Left lung (tissue), 14 donors: ENCODE measurements at places on chromosomes 6 and 20. TPM values are rescaled to one million over a fixed set of nuclear protein-coding genes. Genes with fewer than 3 reads are reported as not detected.

- DNase-seq, result no peak
Measured at GRCh38 chr6:6725468-6726209, 137.1 kb downstream of the LY86 start.

DNA sequence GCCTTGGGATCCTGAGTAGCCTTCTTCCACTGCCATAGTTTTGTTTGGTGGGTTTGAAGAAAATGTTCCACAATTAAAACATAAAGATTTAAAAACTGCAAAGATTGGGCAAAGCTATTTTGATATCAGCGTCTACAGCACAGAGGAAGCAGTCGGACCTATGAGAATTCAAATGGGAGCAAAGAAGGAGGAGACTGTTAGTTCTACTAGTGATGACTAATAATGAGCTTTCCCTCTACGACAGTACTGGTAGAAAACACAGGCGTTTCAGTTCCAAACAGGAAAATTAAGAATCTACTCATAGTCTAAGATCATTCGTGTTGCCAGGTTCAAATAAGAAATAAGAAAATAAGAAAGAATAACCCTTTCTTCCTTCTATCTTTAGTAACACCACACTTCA, 121.2 kb downstream of the INSM1 start:
- DNase-seq, result no peak

GRCh38 chr6:73131706-73132105, 93.6 kb downstream of the KHDC1L start:
- no peak for DNase-seq

DNA sequence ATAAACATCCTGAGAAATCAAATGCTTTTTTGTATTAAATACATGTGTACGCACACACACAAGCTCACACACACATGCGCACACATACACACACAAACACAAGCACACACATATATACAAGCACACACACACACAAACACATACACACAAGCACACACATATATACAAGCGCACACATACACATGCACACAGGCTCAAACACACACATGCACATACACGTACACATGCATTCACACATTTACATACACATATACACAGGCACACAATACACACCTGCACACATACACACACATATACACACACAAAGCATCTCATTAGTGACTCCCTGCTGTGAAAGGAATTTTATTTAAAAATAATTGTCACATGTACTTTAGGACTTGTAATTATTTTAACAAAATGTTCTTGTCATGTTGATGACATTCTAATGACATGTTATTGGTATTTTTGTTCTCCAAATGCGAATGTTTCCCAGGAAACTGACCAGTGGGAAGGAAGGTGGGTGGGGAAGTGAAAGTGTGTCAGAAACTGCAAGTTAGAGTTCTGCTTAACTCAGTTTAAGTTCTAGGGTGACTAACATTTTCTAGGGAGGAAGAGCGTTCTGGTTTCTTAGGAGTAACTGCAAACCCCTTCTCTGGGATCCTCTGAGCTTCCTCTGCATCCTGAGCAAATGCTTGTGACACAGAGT, 113.9 kb upstream of the ZNF217 start:
- DNase-seq, result no peak

DNA sequence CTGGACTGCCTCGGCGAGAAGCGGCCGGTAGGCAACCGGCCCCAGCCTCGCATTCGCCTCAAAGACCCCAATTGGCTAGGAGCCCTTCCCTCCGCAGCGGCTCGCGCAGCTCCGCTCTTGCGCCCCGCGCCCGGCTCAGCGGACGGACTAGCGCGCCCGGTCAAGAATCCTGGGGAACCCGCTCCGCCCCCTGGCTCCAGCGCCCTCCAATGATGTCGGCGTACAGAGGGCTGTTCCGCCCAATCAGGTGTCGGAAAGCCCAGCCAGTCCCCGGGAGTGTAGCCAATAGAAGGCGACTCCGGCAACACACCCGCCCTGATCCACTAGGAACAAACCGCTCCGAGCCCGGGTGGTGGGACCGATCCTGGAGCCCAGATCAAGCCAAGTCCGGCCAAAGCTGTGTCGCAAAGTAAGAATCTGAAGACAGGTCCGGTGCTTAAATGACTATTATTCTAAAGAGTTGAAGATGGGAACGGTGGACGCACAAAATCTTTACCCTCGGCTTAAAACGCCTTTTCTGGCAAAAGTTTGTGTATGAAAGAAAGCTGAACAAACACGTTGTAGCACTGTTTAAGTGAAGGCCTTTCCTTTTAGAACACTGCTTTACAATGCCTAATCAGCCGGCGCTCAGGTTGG, 132.2 kb downstream of the OGFRL1 start:
- peak; percentile 93 for DNase-seq

- DNase-seq, result peak; percentile 93
Measured at GRCh38 chr6:83430611-83431544, at the start of gene ME1. ME1 (minus strand) TSS chr6:83431051; CDS start chr6:83430954, 97 bp downstream.

DNA sequence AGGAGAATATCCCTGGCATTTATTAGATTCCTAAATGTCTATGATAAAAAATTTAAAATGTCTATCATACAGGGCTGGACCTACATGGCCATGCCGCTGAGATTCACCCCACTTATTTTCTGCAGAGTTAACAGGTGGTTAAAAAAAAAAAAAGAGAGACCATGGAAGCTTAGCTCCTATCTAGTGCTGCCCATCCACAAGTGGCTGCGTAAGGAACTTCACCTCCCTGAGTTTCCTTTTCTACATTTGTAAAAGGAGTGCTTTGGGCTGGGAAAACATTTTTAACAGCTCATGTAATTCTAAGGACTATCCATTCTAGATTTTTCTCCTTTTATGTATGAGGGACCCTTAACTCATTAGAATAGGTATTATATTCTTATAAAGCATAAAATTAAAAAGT, 534.1 kb downstream of the MMUT start:
- no peak for DNase-seq

DNA sequence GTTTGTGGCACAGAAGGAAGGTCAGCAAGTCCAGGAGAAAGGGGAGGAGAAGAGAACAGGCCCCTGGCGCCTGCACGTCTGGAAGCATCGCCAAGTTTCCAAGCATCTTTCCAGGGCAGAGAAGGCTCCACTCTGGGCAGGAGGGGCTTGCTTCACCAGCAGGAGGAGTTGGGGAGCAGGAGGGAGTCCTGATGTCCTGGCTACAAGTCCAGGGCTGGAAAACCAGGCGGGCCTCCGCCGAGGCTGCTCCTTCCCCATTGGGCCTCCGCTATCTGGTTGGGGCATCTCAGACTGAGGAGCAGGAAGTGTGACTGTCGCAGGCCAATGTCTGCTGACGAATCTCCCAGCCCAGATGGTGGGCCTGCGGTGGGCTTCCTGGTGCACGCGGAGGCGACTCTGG, 421.9 kb downstream of the PREX1 start:
- DNase-seq, result no peak

- no peak for DNase-seq
Measured at GRCh38 chr6:150601439-150601838, 1.8 kb downstream of the PLEKHG1 start.

GRCh38 chr6:101181006-101181405, 212.5 kb upstream of the GRIK2 start:
- DNase-seq, result no peak

- DNase-seq, result no peak
Measured at GRCh38 chr20:52806918-52807317, 165.2 kb upstream of the TSHZ2 start.

GRCh38 chr6:4059115-4059777, 19.7 kb downstream of the FAM217A start:
- no peak for DNase-seq

The HIVEP2 gene
- 11.8 TPM for polyA plus RNA-seq

The TCFL5 gene
- polyA plus RNA-seq, result 11.1 TPM

The GGTLC1 gene
- polyA plus RNA-seq, result 2.0 TPM

The FAM209A gene
- polyA plus RNA-seq, result 0.39 TPM

The PFDN6 gene
- polyA plus RNA-seq, result 51.2 TPM

The WFDC2 gene
- 29.7 TPM for polyA plus RNA-seq
